Spleen (tissue), 13 donors: ENCODE measurements at places on chromosomes 7 and 10. TPM values are rescaled to one million over a fixed set of nuclear protein-coding genes. Genes with fewer than 3 reads are reported as not detected.

Gene SRPK2
- 9.6 TPM for polyA plus RNA-seq

Gene C7orf33
- polyA plus RNA-seq, result not detected

DNA sequence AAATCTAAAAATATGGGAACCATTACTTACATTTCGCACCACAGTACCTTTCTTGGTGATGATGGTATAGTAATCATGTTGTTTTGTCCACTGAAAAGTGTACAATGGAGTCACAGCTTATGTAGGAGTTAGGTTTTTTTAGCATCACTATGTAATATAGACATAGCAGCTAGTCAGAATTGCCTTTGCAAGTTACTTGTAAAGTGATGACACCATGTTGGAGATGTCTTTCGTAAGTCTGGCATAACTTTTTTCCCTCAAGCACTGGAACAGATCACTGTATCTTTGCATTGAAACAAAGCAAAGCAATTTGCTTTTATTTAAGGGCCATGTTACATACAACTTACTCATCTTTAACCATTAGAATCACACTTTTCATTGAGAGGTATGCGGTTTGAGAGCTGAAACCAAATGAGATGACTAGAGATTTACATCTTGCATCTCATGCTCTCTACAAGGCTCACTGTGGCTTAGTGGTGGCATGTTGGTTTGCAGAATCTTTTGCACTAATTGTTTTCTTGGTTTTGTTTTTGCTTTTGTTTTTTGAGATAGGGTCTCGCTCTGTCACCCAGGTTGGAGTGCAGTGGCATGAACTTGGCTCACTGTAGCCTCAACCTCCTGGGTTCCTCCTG, 18.3 kb downstream of the UBN2 start:
- DNase-seq, result no peak

GRCh38 chr10:103895411-103896186, 22.4 kb downstream of the STN1 start:
- no peak for DNase-seq
